Right ventricle myocardium inferior (tissue), 1 donor: ENCODE measurements at places on chromosomes 4 and X.

GRCh38 chr4:31370866-31371465, 650.8 kb downstream of the PCDH7 start:
- DNase-seq = no peak

- DNase-seq = no peak
These were observed 254.3 kb upstream of the AGA start for GRCh38 chr4:177696438-177696966.

- DNase-seq = no peak
These were observed 200.0 kb downstream of the IL1RAPL1 start for GRCh38 chrX:28787206-28787605.

- peak; percentile 28 for DNase-seq
These were observed 225.4 kb downstream of the PCDH7 start for GRCh38 chr4:30945586-30945985.

GRCh38 chrX:55135171-55135570, 46.4 kb downstream of the PAGE2 start:
- no peak for DNase-seq

- no peak for DNase-seq
These were observed 111.6 kb downstream of the BTC start for GRCh38 chr4:74682567-74683359.

DNA sequence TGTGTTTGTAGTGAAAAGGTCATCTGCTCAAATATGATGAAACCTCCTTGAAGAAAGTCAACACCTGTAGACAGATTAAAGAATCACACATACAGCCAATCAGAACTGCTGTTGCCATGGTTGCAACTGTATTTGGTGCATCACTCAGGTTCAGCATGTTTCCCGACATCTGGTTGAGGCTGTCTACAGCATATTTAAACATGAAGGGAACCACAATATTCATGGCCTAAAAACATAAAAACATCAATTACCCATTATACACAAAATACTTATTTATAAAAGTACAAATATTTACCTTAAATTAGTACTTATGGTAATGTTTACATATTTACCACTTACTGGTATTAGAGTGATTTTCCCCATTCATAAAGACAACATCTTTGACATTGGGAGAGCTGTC, 79.7 kb downstream of the ABCB7 start:
- no peak for DNase-seq

DNA sequence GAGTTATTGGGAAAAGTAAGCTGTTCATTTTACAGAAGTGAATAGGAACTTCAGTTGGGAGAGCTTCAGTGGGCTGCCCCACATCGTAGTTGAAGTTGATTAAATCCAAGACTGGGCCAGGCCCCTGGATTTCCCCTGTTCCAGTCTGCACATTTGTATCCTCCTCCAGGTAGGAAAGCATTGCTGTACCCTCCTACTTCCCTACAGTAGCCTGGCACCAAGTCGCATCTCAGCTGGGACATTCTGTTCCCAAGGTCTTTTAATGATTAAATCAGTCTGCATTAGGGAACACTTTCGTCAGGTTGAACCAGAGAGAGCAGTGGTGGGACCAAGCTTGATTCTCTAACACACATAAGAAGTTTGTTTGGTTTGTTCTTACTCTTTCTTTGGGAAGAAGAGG, 165.8 kb upstream of the PPARGC1A start:
- no peak for DNase-seq

GRCh38 chrX:145213504-145213903, 33.8 kb upstream of the SPANXN1 start:
- no peak for DNase-seq

DNA sequence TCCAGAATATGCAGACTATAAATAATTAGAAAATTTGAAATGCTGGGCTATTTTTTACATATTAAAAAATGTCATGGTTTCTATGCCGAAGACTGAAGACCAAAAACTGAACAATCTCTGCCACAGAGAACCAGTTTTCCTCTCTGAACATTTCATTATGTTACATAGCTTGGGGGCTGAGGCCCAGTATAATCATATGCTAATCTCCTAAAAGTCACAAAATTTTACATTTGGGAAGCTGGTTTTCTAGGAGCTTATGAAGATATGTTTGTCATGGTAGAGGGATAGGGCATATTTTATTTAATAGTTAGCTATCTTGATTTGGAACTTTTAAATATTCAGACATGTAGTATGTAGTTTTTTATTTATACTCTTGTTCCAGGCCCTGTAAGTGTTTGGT, 167.8 kb downstream of the GPAT3 start:
- DNase-seq = no peak

- no peak for DNase-seq
These were observed 38.5 kb downstream of the HPGD start for GRCh38 chr4:174483792-174484191.

DNA sequence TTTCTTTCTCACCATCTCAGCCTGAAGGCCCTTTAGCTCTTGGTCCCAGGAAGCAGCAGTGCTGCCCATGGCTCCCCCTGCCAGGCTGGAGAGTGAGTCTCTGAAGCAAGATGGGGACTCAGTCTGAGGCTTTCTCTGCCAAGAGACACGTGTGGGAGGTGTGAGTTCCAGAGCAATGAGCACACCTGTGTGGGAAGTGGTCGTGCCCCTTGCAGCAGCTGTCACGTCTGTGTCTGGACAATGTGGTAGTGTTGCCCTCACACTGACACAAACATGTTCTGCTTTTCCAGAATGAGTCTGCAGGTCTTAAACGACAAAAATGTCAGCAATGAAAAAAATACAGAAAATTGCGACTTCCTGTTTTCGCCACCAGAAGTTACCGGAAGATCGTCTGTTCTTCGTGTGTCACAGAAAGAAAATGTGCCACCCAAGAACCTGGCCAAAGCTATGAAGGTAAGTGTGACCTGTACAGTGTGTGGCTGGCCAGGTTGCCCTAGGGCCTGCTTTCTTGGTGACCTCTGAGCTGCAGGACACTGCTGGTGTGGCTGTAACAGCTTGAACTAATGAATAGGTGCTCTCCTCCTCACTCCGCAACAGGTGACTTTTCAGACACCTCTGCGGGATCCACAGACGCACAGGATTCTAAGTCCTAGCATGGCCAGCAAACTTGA, 1.9 kb downstream of the TACC3 start:
- peak; percentile 67 for DNase-seq

- DNase-seq = no peak
These were observed 290.9 kb upstream of the LDB2 start for GRCh38 chr4:17189401-17189720.

GRCh38 chr4:113762186-113763028, 869 bp upstream of the CAMK2D start:
- DNase-seq = peak; percentile 99

DNA sequence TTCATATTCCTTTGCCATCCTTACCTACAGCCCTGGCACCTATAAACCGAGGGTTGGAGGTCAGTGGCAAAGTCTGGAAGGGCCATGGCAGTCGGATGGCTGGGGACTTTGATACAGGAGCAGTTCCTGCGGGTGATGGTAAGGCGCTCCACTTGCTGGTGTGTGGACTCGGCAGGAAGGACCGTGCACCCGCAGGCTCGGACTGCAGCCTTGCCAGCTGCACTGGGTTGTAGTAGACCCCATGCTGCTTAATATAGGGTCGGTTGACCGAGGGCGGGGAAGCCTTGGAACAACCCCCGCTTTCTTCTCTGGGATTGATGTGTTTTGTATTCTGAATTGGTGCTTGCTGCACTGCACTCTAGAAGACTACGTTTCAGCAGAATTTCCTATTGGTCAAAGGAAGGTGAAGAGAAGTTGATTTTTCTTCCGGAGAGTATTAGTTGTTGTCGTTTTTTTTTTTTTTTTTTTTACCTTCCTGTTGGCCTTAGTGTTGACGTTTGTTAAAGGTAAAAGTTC, 638 bp downstream of the BLTP1 start:
- DNase-seq = peak; percentile 74

DNA sequence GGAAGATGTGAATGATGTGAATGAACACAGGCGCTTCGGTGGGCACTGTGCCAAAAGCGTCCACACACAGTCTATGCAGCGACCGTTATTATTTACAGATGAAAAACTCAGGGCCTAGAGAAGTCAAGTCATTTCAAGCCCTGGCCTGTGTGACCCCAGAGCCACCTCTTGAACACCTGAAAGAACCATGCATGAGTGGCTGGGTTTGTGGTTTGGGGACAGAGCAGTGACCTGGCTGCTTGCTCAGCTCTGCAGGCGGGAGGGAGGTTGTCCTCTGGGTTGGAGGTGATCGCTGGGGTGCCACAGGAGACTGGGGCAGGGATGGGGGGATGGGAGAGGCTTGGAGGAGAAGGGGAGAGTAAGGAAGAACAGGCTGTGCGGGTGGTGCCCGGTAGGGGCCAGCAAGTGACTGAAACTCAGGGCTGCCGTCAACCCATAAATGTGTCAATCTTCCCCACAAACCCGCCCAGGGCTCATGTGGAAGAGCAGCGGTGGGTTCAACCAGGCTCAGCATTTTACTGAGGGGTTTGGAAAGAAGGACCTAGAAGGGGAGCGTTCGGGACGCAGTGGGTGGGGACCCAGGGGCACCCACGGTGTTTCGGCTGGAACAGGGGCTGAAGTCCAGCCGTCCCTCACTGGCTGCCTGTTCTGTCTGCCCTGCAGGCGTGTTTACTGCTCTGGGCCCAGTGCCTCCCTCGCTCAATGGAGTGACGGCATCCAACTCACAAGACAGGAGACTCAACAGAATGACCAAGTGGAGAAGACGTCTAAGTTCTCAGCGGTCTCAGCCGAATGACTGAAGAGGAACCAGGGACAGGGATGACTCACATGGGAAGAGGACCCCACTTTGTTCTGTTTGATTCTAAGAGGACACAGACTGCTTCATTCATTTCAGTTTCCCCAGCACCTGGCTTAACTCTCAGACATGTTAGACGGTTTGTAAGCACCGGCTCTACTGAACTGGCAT, 167.8 kb downstream of the AFAP1 start:
- no peak for DNase-seq

GRCh38 chrX:104482757-104483156, 83.2 kb upstream of the IL1RAPL2 start:
- DNase-seq = no peak

DNA sequence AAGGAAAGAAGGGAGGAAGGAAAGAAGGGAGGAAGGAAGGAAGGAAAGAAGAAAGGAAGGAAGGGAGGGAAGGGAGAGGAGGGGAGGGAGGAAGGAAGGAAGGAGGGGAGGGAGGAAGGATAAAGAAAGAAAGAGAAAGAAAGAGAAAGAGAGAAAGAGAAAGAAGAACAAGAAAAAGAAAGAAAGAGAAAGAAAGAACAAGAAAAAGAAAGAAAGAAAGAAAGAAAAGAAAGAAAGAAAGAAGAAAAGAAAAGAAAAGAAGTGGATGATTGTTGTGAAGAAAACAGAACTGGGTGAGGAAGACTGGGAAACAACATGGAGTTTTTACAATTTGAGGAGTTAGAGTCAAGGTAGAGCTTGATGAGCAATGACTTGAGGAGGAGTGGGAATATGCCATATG, 78.0 kb downstream of the EIF4E start:
- DNase-seq = no peak

DNA sequence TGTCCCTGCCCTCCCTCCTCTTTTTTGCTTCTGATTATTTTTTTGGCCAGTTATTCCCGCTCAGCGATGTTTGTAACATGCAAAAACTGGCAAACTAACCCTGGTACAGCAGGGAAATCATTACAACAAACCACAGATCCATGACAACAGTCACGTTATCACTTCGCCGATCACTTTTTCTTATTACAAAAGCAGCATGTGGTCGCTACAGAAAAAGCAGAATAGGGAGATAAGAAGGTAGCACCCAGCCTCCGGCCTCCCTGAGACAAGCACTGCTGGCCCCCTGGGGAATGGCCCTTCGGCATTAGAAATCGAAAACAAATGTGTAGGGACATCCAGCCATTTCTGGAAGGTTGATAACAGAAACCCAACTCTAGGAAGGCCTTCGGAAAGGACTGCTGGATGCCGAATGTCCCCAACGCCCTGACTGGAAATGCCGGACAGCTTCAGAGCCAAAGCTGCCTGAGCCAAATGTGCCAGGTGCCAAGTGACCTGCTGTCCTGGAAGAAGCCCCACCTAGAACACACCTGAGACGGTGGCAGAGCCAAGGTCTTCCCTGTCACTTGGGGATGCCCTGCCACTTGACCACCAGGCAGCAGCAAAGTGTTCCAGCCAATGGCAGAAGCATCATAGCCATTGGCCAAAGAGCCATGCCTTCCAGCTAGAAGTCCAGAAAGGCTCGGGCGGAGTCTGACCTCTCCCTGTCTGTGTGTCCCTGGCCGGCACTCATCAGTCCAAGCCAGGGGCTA, 2.9 kb downstream of the IDH3G start:
- DNase-seq = no peak

- DNase-seq = no peak
These were observed 115.1 kb downstream of the NDST4 start for GRCh38 chr4:114998316-114998715.

GRCh38 chrX:41779941-41780340, 56.0 kb downstream of the GPR82 start:
- no peak for DNase-seq

DNA sequence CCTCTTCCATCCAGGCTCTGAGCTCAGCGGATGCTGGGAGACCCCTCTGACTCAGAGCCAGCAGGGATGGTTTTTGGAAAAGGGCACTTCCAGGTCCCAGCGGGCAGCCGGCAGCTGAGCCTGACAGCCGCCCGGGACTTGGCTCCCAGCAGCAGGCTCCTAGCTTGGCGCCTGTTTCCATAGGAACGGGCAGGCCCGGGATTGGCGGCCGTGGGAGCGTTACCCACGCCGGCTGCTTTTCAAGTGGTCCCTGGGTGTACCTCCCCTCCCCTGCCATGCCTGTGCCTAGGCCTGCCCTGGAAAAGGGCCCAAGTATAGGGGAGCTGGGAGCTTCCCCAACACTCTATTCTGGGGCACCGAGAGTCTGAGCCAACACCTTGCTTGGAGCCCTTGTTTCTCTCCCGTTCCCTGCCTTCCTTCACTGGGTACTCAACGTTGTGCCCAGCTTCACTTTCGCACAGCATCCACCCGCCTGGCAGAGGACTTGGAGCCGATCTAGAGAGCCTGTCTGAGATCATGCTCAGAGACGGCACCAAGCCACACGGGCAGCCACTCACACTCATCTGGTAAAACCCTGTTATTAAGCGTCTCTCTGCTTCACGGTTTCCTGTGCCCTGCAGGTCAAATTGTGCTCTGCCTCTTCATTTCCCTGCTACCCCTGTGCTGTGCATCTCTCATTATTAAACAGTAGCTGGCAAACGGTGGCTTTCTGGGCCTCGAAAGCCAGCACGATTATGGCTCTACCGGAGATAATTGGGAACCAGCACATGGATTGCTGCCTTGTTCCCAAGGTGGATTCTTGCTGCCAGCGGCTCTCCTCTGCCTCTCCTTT, 521.5 kb downstream of the BCOR start:
- DNase-seq = no peak

DNA sequence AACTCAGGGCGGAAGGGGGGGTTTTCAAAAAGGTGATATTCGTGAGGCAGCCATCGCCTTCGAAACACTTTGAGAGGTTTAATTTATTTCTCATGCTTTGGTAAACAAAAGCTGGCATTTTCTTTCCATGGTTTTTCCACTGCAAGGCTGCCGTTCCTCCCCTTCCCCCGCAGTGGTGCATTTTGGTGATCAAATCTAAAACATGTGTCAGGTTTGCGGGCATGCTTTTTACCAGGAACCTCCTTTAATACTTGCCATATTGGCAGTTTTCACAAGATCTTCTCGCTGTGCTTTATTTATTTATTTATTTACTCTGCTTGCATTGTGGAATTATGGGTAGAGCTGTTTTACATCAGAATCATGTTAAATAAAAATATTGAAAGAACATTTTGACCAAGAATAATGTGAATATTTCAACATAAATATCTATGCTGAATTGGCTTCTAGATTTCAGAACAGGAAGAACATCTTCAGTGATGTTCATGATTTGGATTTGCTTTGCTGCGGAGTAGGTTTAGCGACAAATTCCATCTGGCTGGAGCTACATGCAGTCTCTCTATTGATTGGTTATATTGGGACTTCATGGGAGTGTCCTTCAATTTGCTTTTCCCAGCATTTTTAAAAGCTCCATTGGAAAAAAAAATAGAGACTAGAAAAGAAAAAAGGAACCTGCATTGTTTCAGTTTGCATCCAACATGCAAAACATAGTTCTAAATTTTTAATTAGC, 54.4 kb downstream of the STOX2 start:
- no peak for DNase-seq
